ENCODE measurements at places on chromosomes 12 and 14.

DNA sequence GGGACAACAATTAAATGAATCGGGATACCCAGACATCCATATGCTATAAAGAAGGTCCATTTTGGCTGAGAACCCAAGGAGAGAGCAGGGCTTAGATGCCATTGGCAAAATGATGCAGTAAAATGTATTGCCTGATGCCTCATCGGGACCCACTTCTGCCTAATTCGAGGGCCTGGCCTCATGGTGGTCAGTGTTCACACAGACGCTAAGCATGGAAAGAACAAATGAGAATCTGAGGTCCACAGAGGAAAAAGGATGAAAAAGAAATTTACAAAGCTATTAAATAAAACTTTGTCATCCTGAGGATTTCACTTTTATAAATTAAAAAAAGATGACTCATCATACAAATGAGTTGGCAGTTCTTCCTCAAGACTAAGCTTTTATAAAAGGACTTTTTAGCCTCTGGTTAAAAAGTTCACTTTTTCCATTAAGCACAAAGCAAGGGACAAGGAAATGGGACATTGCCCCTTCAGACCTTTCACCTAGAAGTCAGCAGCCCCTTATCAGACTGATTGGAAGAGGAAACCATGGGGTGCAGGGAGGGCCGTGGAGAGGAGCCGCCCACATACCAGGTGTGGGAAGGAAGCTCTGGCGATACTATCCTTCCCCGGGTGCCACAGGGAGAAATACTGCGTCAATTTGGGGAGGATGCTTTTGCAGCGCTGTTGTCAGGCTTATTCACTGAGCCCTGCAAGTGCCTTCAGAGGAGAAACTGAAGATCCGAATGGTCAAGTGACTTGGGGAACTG, 176.0 kb downstream of the EGLN3 start:
- DNase-seq: no peak

- DNase-seq: no peak
Observed at GRCh38 chr12:110246636-110247339, 34.3 kb upstream of the ATP2A2 start.

- no peak for DNase-seq
Observed at GRCh38 chr14:60196291-60196690, 31.1 kb upstream of the DHRS7 start.

- no peak for DNase-seq
Observed at GRCh38 chr12:5520037-5520436, 88.1 kb downstream of the NTF3 start.

DNA sequence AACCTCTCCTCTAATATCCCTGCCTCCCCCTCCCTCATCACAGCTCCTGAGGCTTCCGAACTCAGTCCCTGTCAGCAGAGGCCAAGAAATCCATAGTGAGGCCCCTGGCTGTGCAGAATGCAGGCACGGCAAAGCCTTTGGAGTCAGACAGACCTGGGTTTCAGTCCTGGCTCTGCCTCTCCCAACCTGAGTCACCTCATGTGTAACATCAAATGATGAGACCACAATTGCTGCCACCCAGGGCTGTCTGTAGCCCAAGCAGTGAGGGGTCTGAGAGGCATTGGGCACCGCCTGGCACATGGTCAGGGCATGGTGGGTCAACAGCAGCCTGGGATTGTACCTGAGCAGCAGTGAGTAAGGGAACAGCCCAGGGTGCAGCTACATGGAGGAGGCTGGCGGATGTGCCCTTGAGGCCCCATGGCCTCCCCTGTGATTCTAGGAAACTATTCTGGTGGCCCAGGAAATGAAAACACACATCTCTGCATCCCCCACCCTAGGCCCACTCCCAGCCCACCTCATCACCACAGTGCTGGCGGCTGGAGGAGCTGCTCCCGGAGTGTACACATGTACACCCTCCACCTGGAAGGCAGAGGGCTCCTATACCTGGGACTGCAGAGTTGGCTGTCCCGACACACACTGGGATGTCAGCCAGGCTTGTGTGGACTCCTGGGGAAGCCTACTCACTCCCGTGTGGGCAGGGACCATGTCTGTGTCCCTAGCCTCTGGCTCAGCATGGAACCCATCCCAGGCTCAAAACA, 7.7 kb downstream of the ANKRD33 start:
- DNase-seq: no peak

DNA sequence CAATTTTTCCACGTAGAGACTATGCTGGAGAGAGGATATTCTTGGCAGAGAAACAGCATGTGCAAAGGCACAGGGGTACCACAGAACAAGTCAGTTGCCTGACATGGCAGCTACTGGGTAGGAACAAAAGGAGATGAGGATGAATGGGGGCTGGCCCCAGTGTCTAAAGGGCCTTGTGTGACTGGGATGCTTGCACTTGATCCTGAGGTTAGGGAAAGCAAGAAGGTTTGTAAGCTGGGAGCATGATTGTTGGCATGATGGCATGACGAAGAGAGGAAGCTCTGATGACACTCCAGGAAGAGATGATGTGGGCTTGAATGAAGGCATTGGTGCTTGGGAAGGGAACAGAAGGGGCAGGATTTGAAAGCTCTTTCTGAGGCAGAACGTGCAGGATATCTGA, 139.1 kb downstream of the ZFP36L1 start:
- no peak for DNase-seq

DNA sequence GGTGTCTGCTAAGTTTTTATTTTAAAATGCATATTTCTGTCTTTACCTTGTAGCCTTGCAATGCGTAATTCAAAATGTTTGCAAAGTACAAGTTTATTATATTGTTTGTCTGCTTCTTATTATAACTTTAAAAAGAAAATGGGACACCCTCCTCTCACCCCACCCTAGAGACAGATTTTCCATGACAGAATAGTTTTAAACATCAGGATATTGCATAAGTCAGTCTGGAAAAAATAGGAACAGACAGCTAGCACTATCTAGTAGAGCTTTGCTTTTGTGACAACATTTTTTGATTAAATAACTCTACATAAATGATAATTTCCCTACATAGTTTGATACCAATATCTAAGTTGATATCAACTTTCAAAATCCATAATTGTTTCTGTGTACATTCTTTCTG, 71.3 kb downstream of the PDE3A start:
- no peak for DNase-seq

DNA sequence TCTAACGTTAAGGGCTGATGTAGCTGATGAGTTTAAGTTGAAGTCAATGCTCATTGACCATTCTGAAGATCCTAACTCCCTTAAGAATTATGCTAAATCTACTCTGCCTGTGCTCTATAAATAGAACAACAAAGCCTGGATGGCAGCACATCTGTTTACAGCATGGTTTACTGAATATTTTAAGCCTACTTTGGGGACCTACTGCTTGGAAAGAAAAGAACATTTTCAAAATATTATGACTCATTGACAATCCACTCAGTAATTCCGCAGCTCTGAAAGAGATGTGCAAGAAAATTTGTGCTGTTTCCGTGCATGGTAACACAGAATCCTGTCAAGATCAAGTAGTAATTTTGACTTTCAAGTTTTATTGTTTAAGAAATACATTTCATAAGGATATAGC, 35.0 kb upstream of the NAV3 start:
- DNase-seq: no peak

GRCh38 chr14:54225457-54226060, 171.2 kb upstream of the CDKN3 start:
- DNase-seq: no peak

All from HTR-8/SVneo (cell line).